ENCODE measurements at places on chromosomes 2 and 18. TPM values are rescaled to one million over a fixed set of nuclear protein-coding genes. Genes with fewer than 3 reads are reported as not detected.

SLC4A5 gene
- polyA plus RNA-seq, result 3.1 TPM

ADRA2B gene
- 4.2 TPM for polyA plus RNA-seq

HS1BP3 gene
- polyA plus RNA-seq, result 18.9 TPM

RNF152 gene
- 7.9 TPM for polyA plus RNA-seq

CYP27A1 gene
- 56.8 TPM for polyA plus RNA-seq

HAAO gene
- 39.8 TPM for polyA plus RNA-seq

TMEM214 gene
- polyA plus RNA-seq, result 71.4 TPM

SMAD4 gene
- 189 TPM for polyA plus RNA-seq

PNPT1 gene
- polyA plus RNA-seq, result 23.4 TPM

PRKAG3 gene
- not detected for polyA plus RNA-seq

RNMT gene
- 57.1 TPM for polyA plus RNA-seq

ASB1 gene
- polyA plus RNA-seq, result 31.9 TPM

CUL3 gene
- polyA plus RNA-seq, result 140 TPM

EML6 gene
- 11.8 TPM for polyA plus RNA-seq

ZC3H6 gene
- polyA plus RNA-seq, result 9.2 TPM

ASB18 gene
- not detected for polyA plus RNA-seq

HTRA2 gene
- polyA plus RNA-seq, result 33.8 TPM

VWA3B gene
- polyA plus RNA-seq, result 0.16 TPM

HSBP1L1 gene
- 18.7 TPM for polyA plus RNA-seq

CABLES1 gene
- polyA plus RNA-seq, result 27.9 TPM

CYP1B1 gene
- 147 TPM for polyA plus RNA-seq

ACAA2 gene
- 278 TPM for polyA plus RNA-seq

LYPD6 gene
- 21.8 TPM for polyA plus RNA-seq

UBE2F gene
- polyA plus RNA-seq, result 49.2 TPM

RFX8 gene
- 0.52 TPM for polyA plus RNA-seq

KCNF1 gene
- polyA plus RNA-seq, result 1.5 TPM

RAMP1 gene
- polyA plus RNA-seq, result 3.1 TPM

DLX2 gene
- 0.09 TPM for polyA plus RNA-seq

RAPH1 gene
- 15.5 TPM for polyA plus RNA-seq

BOLL gene
- 0.06 TPM for polyA plus RNA-seq

SERPINB10 gene
- not detected for polyA plus RNA-seq

GALR1 gene
- polyA plus RNA-seq, result 0.06 TPM

G6PC2 gene
- polyA plus RNA-seq, result not detected

FTCDNL1 gene
- 1.1 TPM for polyA plus RNA-seq

TUBA4B gene
- 0.87 TPM for polyA plus RNA-seq

SCYGR4 gene
- not detected for polyA plus RNA-seq

GPR55 gene
- polyA plus RNA-seq, result 0.19 TPM

CFAP221 gene
- 22.7 TPM for polyA plus RNA-seq

SH2D6 gene
- polyA plus RNA-seq, result 0.62 TPM

All from right renal pelvis (tissue), 4 donors.